Activated T-helper 2 cell treated with anti-CD3 and anti-CD28 coated beads, Interferon-gamma antibody, Interleukin-2, Interleukin-4, amounts not matched to agents 10 μg/mL and 5 μg/mL and 100 μg/mL, durations not matched to agents 14 hours and 24 hours and 36 hours (primary cell): ENCODE measurements at places on chromosomes 12 and 14. TPM values are rescaled to one million over a fixed set of nuclear protein-coding genes. Genes with fewer than 3 reads are reported as not detected.

GRCh38 chr14:53790731-53791500 lies 165.7 kb downstream of the BMP4 start:
- no peaks in the 10 kb centered on the region for H3K4me1 ChIP-seq

GRCh38 chr12:94795520-94795919 lies 145.2 kb upstream of the TMCC3 start:
- H3K27me3 ChIP-seq = no peaks in the 10 kb centered on the region
- no peak overlapping the region for H3K4me3 ChIP-seq
- H3K36me3 ChIP-seq = no peaks in the 10 kb centered on the region
- no peaks in the 10 kb centered on the region for H3K4me1 ChIP-seq

- H3K36me3 ChIP-seq = peaks cover 56% of the 10 kb centered on the region
- H3K27me3 ChIP-seq = no peaks in the 10 kb centered on the region
Measured at GRCh38 chr14:61472011-61472672, 150.8 kb downstream of the PRKCH start.

DNA sequence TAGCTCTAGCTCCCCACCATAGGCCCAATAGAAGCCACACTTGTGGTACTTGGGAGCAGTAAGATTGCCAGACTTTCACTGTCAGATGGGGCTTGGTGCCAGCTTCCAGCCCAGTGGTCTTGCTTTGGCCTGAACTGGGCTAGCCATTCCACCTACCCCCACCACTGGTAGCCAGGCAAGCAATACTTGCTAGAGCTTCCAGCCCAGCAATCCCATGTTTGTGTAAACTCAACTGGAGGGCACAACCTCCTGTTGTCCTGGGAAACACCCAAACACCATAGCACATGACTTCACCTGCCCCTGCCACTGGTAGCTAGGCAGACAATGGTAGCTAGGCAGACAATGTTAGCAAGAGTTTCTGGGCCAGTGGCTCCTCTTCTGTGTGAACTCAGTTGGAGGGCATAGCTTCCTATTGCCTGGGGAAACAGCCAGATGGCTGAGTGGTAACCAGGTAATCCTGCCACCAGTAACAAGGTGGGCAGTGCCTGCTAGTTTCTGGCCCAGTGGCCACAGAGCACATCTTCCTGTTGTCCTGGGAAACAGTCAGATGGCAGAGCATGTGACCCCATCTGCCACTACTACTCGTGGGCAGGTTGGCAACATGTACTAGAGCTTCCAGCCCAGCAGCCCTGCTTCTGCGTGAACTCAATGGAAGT lies 5.6 kb upstream of the OR6C76 start:
- DNase-seq = no peak
- H3K36me3 ChIP-seq = no peaks in the 10 kb centered on the region
- peaks cover 24% of the 10 kb centered on the region for H3K27me3 ChIP-seq
- no peak overlapping the region for H3K4me3 ChIP-seq

GRCh38 chr12:90630006-90630405 lies 325.0 kb downstream of the CCER1 start:
- no peaks in the 10 kb centered on the region for H3K36me3 ChIP-seq
- H3K4me3 ChIP-seq = no peak overlapping the region
- H3K27ac ChIP-seq = no peak overlapping the region
- no peak for DNase-seq

DNA sequence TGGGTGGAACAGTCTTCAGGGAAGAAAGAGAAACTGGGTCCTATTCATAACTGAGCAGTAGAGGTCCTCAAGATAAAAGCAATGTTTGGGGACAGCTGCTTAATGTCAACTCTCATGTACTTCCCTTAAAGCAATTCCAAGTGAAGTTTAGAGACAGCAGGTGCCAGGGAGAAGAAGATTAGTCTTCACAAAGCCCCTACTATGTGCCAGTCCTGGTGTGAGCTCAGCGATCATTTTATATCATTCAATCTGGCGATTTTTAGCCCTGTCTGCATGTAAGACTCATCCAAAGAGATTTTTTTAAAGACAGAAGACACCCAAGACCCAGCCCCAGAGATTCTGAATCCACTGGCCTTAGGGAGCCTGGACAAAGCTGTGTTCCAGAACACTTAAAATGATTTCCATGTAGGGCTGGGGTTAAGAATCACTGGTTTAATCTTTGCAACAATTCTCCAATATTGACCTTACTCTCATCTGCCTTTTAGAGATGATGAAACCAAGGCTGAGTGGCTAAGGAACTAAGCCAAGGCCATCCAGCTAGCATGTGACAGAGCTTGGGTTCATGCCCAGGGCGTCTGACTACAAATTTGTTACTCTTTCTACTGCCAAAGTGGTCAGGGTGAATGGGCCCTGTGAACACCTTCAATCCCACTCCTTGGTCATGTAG lies 404.5 kb upstream of the TBX3 start:
- no peaks in the 10 kb centered on the region for H3K27me3 ChIP-seq
- DNase-seq = no peak
- H3K36me3 ChIP-seq = no peaks in the 10 kb centered on the region
- H3K27ac ChIP-seq = no peak overlapping the region

DNA sequence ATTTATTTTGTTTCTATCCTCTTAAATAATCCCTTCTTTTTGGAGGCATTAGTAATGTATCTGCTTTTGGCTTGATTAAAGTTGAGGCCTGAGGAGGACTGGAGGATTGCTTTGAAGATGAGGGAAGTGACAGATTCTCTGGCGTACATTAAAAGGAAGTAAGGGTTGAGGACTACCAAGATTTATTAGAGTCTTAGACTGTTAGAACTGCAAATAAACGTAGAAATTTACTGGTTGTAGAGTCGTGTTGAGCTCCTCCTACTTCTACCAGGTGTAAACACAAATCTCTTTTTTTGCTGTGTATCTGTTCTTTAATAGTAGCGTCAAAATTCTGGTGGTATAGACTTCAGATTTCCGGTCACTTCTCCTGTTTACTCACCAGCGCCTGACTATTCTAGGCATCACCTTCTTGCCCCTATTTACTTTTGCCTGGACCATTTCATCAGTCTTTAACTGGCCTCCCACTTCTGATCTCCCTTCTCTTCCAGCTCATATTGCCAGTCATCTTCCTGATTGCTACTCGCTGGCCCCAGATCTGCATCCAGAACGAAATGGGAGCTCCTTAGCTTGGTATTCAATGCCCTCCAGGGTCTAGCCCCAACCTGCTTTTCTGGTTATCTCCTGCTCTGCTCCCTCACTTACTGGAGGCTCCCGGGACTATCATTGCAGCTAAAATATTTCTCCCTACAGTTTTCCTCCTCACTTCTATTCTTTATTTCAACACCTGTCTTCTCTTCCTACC lies 8.4 kb upstream of the EID3 start:
- no peaks in the 10 kb centered on the region for H3K27me3 ChIP-seq
- peak overlapping the region; percentile 2 for H3K27ac ChIP-seq
- peaks cover 49% of the 10 kb centered on the region for H3K4me1 ChIP-seq
- DNase-seq = no peak

DNA sequence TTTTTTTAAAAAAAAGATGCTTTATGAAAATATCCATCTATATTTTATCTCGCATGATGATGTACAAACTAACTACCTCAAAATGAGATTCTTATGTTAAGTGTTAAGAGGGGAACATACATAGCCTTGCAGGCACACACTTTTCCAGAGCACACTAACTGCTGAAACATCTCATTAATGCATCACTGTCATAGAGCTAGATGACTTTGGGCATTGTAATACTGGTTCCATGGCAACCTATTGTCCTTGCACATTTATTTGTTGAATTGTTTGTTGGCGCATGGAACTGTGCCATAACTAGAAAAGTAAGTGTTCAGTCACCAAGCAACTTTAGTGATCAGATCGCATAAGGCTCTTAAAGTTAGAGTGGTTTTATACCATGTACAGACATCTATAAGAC lies 348.3 kb downstream of the GALC start:
- no peaks in the 10 kb centered on the region for H3K27me3 ChIP-seq
- DNase-seq = no peak
- H3K4me1 ChIP-seq = no peaks in the 10 kb centered on the region
- H3K27ac ChIP-seq = no peak overlapping the region
- H3K4me3 ChIP-seq = no peak overlapping the region
- no peaks in the 10 kb centered on the region for H3K36me3 ChIP-seq

DNA sequence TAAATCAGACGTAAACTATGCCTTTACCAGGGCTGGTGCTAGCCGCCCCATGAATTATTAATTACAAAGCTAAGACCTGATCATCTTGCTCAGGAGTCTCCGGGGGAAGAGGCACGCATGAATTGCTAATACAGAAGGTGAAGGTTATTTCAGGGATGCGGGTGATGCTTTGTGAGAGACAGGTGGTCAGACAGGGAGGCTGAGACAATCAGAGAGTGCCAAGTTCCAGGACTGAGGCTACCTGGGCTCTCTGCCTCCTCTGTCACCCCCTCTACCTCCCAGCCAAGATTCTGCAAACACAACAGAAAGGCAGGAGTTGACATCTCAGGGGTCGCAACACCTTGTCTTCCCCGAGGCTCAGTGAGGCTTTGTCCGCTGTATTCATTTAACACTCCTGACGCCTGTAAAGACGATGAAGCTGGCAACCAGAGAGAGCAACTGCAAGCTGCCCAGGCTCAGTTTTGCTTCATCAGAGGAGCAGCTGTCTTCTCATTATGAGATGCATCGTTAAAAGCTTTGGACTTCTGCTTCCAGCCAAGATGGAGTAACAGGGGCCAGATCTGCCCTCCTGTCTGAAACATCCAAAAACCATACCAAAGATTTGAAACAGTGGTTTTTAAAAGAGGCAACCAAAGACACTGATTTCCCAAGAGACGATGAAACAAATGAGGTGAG lies 46.6 kb downstream of the PRIMA1 start:
- H3K27ac ChIP-seq = no peak overlapping the region
- DNase-seq = no peak
- no peak overlapping the region for H3K4me3 ChIP-seq
- peaks cover 4% of the 10 kb centered on the region for H3K27me3 ChIP-seq
- H3K36me3 ChIP-seq = no peaks in the 10 kb centered on the region

GRCh38 chr12:109331301-109331952 lies 16.3 kb upstream of the MYO1H start:
- no peak overlapping the region for H3K4me3 ChIP-seq
- H3K27me3 ChIP-seq = peaks cover 19% of the 10 kb centered on the region
- no peaks in the 10 kb centered on the region for H3K36me3 ChIP-seq
- H3K4me1 ChIP-seq = no peaks in the 10 kb centered on the region
- DNase-seq = no peak
- no peak overlapping the region for H3K27ac ChIP-seq

DNA sequence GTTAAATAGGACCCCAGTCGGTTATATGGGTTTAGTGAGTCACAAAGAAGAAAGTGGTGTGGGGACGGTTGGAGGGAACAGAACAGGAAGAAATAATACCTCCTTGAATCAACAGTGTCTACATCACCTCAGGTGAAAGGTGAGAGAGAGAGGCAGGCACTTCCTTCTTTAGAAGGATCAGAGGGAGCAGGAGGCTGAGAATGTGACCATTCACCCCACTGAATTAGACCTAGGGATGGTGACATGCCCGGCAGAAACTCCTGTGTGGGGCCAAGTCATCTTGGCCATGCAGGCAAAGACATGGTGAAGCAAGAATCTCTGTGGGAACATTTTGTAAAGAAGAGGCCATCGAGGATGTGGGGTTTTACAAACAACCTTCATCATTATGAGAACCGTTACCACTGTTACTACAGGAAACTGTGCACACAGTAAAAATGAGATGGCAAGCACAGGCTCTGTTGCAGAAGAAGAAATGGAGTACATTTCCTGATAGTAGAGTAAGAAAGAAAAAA lies 1196.9 kb downstream of the VRK1 start:
- peaks cover 36% of the 10 kb centered on the region for H3K4me1 ChIP-seq
- H3K27me3 ChIP-seq = no peaks in the 10 kb centered on the region
- H3K27ac ChIP-seq = peak overlapping the region; percentile 85
- peaks cover 4% of the 10 kb centered on the region for H3K36me3 ChIP-seq
- H3K4me3 ChIP-seq = no peak overlapping the region

- DNase-seq = no peak
- peaks cover 2% of the 10 kb centered on the region for H3K4me1 ChIP-seq
- H3K27ac ChIP-seq = no peak overlapping the region
- no peaks in the 10 kb centered on the region for H3K36me3 ChIP-seq
- no peak overlapping the region for H3K4me3 ChIP-seq
Measured at GRCh38 chr12:126708492-126708896, 1558.5 kb upstream of the TMEM132C start.

DNA sequence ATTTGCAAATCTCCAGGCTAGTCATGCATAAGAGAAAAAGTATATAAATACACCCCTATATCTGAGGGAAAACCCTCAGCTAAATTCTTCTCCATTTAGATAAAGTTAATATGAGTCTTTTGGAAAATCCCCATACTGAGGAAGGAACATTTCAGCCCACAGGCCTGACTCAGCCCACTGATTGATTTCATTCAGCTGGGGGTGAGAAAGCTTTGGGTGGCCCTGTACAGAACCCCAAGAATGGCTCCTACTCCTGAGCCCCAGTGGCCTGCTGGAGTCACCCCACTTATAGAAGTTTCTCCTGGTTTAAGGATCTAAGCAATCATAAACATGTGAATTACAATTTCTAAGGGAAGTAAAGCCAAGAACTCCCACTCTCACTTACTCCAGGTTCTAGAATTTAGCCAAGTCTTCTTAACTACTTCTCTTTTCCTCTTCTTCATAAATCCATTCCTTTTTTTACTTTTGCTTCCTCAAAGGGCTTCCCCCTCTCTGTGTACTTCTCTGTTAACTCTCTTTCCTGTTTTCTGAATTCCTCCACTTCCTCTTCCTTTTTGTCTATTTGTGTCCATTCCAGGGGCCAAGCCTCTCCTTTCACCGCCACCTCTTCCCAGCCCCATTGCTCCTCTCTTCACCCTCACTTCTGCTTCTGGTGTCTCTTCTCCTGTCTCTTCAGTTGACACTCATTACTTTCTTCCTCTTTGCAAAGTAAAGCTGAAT lies 21.0 kb downstream of the RTN1 start:
- DNase-seq = no peak
- H3K27me3 ChIP-seq = no peaks in the 10 kb centered on the region
- H3K36me3 ChIP-seq = no peaks in the 10 kb centered on the region
- H3K4me1 ChIP-seq = no peaks in the 10 kb centered on the region
- H3K27ac ChIP-seq = no peak overlapping the region
- no peak overlapping the region for H3K4me3 ChIP-seq

Gene RERGL
- not detected in 2 replicates for total RNA-seq

Gene PAWR
- total RNA-seq = 2.8 and 4.1 TPM in 2 replicates

Gene KRT75
- total RNA-seq = not detected in 2 replicates

Gene BIN2
- total RNA-seq = 45.8 and 47.0 TPM in 2 replicates

Gene TRHDE
- total RNA-seq = not detected in 2 replicates

Gene ZNF641
- 5.4 and 6.4 TPM in 2 replicates for total RNA-seq

Gene TMBIM4
- 62.4 and 75.0 TPM in 2 replicates for total RNA-seq

Gene ASIC1
- total RNA-seq = 20.4 and 20.7 TPM in 2 replicates
